ENCODE measurements at places on chromosomes 12 and 14.

GRCh38 chr12:92021666-92022035 lies 124.0 kb downstream of the BTG1 start:
- DNase-seq = no peak

GRCh38 chr12:71704920-71705319 lies 19.0 kb downstream of the TMEM19 start:
- no peak for DNase-seq

GRCh38 chr14:21192447-21192822 lies 36.6 kb upstream of the OR5AU1 start:
- DNase-seq = no peak

DNA sequence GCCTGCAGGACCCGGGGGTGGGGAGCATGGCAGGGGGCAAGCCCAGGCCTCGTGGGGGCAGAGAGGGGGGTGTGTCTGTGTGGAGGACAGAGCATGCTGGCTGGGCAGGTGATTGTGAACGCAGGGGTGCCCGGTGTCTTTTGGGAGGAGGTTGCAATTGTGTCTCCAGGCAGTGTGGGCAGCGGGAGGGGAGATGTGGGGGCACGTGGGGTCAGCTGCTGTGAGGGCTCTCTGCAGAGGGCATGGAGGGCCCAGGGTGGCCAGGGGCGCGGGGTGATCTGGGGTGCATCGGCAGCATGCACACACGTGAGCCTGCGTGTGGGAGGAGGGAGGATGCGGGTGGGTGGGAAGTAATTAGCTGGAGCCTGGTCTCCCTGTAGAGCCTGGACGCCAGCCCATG lies 32.2 kb upstream of the DIO3 start:
- DNase-seq = no peak

DNA sequence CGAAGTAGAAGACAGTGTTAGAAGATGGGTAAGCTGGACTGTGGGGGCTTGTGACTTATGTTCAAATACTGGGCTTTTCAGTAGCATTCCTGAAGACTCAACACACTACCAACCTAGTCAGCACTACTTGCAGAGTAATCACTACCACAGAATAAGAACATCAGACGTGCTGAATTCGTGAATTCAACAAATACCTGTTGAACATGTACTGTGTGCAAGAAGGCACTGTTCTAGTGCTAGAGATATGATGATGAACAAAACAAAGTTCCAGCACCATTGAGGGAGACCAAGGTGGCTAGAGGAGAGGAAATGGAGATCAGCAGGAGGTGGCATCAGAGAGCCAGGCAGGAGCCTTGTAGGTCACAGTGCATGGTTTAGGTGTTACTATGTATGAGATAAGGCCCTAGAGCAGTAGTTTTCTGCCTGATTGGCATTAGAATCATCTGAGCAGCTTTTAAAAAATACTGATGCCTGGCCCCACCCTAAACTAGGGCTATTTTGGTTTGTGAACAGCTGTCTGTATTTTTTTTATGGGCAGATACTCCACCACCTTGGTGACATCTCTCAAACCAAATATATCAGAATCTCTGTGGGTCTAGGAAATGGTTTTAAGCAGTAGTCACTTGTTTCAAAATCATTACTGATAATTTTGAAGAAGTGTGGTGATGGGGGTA lies 26.8 kb downstream of the FERMT2 start:
- DNase-seq = no peak

GRCh38 chr12:55705782-55706402 lies 1.8 kb downstream of the ITGA7 start:
- DNase-seq = no peak

- DNase-seq = no peak
These were observed 22.4 kb downstream of the ARG2 start for GRCh38 chr14:67641902-67642749.

GRCh38 chr12:122834921-122835749 lies at the start of gene HIP1R:
Gene HIP1R (plus strand): TSS chr12:122835457. CDS start chr12:122835551, 94 bp downstream.
- DNase-seq = no peak

DNA sequence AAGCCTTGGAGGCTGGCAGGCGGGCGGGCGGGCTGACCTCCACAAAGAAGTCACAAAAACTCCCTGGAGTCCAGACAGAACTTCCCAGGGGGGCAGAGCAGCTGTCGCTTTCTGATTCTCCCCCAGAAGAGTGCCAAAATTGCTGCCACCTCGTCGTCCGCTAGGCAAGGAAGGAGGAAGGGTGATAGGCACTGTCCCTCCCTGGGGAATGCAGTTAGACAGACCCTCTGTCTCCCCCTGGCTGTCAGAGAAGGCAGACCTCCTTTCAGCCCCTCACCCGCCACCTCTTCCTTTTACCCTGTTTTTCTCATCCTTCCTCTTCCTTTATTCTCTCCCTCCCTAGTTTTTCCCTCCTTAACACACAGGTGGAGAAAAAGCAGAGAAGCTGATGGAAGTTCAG lies 18.7 kb downstream of the GRIN2B start:
- DNase-seq = no peak

All from fibroblast of the aortic adventitia (primary cell).